ENCODE measurements at places on chromosomes 7 and 10.

DNA sequence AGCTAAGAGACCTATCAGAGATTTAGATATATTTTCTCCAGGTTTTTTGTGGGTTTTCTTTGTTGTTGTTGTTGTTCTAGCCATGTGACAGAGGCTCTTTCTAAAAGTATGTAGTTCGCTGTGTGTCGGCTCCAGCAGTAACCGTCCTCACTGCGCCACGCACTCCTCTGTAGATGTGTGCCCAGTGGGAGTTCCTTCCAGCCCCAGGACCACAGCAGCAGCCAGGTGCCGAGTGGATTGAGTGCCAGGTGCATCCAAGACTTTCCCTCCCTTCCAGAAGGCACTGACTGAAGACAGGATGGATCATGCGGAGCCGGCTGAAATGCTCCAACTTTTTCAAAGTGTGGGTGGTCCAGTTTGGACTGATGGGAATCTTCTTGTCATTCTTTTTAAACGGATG lies 31.8 kb downstream of the WDR86 start:
- DNase-seq, result no peak

DNA sequence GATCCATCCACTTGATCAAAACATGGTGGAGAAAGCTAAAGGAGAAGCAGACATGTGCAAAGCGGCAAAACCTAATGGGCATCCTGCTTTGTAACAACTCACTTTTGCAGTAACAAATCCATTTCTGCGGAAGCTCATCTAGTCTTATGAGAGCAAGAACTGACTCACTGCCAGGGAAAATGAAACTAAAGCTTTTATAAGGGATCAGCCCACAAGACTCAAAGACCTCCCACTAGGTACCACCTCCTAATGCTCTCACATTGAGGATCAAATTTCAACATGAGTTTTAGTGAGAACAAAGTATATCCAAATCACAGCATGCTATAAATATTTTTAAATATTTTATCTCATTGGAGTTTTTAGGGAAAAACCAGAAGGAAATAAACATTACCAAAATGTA lies 120.1 kb upstream of the GNAI1 start:
- no peak for DNase-seq

GRCh38 chr7:1144269-1144771 lies 15.7 kb downstream of the ZFAND2A start:
- DNase-seq, result no peak

GRCh38 chr10:11344081-11344480 lies 267.4 kb downstream of the USP6NL start:
- DNase-seq, result no peak

DNA sequence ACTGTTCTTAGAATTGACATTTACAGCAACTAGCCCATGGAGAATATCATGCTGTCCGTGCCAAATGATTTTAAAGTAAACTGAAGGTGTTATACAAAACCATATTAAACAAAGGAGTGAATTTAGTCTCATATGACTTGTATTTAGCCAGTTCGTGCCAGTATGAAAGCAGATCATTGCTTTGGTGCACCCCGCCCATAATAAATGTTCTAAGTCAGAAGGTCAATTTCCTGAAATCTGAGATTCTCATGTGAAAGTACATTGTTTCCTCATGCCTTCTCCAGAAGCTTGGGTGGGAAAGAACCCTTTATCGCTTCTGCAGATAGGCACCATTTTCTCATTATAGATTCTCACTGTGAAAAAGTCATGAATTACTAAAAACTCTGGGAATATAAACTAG lies 106.4 kb downstream of the CAMK1D start:
- no peak for DNase-seq

GRCh38 chr7:22358820-22359697 lies 2.1 kb upstream of the RAPGEF5 start:
- DNase-seq, result no peak

DNA sequence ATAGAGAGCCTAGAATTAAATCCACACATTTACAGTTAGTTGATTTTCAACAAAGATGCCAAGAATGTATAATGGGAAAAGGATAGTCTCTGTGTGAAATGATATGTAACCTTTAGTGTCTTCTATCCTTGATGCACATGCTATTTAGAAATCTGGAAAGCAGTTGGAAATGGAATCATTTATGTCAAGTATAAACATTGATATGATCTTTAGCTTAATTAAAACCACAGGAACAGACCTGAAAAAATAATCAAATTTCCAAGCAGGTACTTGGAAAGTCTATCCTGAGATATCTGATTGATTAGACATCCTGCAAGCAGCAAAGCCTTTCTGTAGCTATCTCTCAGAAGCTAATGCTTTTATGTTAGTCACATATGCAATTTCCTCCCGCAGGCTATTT lies 24.4 kb upstream of the SRI start:
- DNase-seq, result no peak

DNA sequence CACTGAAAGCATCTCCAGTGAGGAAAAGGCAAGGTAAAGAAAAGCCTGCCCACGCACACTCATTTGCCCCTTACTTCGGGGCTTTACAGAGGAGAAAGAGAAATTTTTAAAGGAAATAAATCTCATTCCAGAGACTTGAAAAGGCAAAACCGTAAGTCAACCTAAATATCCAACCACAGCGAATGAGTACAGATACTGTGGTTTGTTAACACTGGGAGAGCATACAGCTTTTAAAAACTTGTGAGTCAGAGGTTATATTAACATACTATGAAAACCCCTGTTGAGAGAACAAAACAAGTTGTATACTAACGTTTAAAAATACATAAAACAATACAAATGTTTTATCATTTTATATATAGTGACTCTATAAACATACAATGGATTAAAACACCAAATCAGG lies 28.6 kb upstream of the ST7 start:
- no peak for DNase-seq

DNA sequence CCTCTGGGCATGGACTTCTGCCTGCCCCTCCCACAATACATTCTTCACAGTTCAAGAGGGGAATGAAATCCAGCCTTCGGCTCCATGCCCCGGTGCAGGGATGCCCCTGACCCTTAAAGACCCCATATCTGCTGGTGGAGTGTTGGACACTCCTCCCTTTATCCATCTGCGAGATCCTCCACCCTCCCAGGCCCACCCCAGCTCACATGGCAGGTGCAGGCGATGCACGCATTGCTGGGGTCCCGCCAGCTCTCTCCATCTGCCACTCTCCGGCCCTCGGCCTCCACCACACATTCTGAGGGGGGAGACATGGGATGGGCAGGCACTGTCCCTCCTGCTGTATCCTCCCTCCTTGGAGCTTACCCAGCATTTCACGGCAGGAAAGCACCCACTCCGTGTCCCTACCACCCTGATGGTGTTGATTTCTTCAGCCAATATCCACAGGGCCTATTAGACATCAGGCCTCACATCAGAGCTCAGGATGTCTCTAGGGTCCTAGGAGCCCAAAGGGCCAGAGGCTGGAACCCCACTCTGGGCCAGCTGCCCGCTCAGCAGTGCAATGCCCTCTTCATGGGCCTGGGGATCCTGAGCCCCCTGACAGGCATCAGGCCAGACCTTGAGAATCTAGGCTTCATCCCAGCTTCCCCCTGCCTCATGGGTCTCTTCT lies 18.3 kb downstream of the ATP6V1F start:
- DNase-seq, result no peak

DNA sequence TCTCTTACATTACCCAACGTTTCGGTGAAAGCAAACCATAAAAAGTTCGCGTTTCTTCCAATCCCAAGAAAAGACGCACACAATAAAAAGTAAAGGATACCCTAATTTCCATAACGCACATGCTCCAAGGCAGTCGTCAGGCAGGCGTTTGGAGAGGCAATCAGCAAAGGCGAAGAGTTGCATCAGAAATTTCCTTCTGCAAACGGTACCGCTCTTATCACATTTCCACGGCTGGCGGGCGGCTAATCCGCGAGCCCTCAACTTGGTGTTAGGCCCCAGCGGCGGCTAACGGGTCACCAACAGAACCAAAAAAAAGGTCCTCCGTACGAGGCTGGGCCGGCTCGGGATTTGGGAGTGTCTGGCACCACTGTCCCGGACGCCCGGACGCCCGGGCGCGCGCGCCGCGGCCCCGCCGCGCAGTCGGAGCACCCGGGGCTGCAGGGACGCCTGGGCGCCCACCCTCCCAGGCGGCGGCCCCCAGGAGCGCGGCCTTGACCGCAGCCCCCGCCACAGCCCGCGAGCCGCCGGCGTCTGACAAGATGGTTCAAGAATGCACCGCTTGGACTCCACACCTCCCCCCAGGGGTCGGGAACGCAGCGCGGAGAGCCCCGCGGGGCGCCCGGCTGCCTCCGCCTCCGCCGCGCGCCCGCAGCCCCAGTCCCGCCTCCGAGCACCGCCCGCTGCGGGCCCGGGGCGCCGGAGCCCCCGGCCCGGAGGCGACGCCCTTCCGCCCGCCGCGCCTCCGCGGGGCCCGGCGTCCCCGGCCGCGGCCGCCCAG lies 9.8 kb upstream of the GRB10 start:
- no peak for DNase-seq

DNA sequence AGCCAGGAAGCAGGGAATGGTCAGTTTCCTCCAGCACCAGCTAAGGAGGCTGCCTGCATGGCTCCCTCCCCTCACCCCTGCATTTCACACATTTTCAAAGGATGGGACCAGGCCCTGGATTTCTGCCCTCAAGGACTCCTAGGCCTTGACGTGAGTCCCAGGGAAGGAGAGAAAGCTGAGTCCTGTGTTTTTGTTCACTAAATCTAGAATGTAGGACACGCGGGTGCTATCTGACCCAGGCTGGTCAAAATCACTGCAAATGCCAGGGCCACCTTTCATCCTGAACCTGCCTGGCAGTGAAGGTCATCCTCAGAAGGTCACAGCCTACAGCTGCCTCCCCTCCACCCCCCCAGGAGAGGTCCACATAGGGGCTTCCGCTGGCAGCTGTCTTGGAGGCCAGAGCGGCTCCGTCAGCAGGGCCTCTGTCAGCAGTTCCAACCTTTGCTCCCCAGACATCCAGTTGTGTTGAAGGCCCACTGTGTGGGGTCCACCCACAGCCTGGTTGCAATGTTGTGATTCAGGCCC lies 18.0 kb downstream of the RHBDD2 start:
- DNase-seq, result no peak

- DNase-seq, result no peak
Observed at GRCh38 chr7:77627309-77627676, 69.0 kb upstream of the RSBN1L start.

DNA sequence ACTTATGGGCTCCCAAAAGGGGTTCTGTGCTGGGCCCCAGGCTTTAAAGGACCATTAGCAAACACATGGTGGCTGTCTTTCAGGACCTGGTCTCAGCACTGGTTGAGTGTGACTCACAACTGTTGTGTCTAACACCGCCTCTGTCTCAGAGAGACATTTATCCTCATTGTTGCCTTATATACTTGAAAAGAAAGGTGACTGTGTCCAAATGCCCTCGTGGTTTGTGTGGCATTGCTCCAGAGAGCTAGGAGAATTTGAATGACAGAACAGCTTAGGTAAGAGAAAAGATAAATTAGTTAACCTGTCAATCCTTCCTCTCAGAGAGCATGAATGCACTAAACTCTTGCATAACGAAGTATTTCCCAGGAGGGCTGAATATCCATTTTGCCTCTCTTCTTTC lies 14.5 kb upstream of the FAM13C start:
- DNase-seq, result no peak

DNA sequence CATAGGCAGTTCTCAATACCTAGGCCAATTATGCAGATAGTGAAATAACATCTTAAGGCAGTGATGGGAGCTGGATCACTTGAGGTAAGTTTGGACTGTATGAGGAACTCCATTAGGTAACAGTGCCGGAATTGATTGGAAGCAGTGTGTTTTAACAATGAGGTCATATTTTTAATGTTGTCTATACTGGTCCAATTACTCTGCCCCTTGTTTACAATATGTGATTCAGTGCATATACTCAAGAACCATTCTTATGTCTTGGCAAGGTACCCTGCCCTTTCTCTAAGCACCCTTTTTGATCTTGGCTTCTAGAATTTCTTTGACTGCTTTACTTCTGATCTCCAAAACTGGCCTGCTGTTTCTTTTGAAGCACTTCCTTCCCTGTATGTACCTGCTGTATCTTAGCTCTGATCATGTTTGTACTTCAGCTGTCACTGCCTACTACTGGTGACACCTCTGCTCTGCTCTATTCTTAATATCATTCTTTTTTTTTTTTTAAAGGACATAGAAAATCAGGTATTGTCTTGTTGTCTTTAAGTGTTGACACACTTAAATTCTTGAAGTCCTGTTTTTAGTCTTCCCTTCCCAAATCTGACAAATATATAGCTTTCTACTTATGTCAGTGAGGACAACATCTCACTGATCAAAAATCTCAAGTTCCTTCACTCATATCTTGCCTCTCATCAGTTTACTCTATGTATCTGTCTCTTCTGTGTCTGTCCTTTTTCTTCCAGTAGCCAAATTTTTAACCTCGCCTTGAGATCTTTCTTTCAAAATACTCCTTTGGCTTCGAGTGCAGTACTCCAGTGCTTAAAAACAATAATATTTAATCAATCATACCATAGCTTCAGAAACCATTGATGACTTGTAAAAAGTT lies 46.4 kb upstream of the RPA3 start:
- DNase-seq, result no peak

GRCh38 chr10:62815381-62816075 lies 638 bp downstream of the EGR2 start:
- no peak for DNase-seq

DNA sequence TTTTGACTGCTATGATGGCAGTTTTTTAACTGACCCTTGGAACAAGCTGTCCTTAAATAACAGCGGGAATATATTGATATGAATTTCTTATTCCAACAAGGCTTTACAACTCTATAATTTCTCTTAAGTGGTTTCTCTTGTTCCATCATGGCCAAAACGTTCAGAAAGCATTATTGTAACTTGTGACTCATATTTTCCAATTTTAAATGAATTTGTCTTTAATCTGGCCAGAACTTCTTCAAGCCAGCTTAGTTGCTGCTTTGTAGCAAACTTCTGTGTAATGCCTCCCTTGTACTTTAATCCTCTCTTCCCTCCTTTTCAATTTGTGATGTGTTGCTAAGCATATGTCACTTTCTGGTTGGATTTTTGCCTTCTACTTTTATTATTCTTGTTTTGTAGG lies 271.9 kb downstream of the KIF20B start:
- DNase-seq, result no peak

DNA sequence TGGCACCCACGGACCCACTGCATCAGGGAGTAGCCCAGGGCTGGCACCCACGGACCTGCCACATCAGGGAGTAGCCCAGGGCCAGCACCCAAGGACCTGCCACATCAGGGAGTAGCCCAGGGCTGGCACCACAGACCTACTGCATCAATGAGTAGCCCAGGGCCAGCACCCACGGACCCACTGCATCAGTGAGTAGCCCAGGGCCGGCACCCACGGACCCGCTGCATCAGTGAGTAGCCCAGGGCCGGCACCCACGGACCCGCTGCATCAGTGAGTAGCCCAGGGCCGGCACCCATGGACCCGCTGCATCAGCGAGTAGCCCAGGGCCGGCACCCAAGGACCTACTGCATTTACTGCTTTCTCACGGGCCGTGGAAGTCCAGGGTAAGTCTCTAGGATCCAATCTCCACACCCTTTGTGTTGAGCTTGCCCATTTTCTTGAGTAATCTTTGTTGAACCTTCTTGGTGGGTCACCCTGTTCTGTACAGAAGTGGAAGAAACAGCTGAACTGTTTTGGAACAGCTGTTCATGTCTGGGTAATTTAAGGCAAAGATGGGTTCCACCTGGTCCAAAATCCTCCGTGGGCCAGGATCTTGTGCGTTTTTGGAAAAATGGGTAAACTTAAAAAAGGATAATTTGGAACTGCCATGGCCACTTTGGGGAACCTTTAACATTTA lies 69.0 kb downstream of the VIPR2 start:
- no peak for DNase-seq

Data from NCI-H774 (cell line).